ENCODE measurements at places on chromosomes 7 and 10.

- no peak for DNase-seq
These were observed 280.9 kb upstream of the LYZL1 start for GRCh38 chr10:29007748-29008610.

GRCh38 chr10:4683838-4684237 is 142.2 kb upstream of the AKR1E2 start:
- DNase-seq: no peak

DNA sequence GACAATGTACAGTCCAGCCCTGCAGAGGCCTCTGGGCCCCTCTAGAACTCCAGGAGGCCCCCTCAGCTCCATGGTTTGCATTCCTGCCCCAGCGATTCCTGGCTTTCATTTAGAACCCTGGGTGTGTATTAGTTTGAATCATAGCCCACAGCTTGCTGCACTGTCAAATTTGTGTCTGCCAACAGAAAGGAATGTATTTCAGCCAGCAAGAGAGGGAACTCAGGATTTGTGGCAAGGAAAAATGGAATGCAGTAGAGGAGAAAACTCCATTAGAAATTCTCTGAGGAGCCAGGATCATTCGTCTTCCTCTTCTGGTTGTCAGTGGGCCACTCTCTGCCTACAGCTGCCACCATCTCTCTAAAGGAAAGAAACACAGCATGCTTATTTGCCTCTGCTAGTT is 27.9 kb upstream of the WDR11 start:
- DNase-seq: no peak

DNA sequence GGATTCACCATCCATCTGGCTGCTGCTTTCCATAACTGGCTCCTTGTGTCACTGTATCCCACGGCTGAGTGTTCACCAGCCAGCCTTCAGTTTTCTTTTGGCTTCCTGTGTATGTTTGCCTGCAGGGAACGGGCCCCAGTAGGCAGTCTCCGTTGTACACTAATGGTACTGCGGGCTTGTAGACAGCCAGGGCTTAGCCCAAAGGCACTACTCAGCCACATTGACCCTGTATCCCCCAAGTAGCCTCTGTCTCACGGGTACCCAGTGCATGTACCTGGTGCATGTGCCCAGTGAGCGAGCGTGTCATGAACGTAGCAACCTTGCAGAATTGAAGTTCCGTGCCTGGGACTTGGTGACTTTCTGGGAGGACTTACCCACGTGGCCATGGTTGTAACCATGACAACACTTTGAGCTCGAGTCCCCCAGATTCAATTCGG is 6.1 kb downstream of the PFKFB3 start:
- DNase-seq: no peak

DNA sequence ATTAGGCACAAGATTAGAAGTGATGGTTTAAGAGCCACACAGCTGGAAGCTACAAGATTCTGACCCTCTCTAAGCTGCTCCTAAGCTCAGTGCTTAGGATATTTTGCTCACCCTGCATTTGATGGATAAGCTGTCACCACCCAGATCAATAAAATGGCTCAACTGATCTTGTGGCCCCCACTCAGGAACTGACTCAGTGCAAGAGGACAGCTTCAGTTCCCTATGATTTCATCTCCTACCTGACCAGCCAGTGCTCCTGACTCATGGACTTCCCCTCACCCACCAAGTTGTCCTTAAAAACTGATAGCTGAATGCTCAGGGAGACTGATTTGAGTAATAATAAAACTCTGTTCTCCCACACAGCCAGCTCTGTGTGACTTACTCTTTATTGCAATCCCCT is 833.8 kb downstream of the GRID1 start:
- no peak for DNase-seq

DNA sequence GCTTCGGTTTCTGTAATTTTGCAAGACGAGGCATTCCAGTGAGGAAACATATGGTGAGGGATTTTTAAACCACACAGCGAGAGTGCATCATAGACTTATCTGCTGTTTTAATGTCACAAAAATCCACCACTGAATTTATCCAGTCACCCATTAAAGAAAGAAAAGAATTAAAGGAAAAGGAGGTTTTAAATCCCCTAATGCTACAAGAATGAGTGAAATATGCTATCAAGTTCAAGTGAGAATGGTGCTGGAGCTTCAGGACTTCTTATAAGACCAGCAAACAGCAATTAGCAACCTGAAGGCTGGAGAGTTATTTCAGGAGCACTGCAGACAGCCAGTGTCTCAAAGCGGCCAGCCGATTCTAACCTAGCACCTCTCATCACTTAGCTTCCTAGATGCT is 439.1 kb upstream of the MGMT start:
- no peak for DNase-seq

DNA sequence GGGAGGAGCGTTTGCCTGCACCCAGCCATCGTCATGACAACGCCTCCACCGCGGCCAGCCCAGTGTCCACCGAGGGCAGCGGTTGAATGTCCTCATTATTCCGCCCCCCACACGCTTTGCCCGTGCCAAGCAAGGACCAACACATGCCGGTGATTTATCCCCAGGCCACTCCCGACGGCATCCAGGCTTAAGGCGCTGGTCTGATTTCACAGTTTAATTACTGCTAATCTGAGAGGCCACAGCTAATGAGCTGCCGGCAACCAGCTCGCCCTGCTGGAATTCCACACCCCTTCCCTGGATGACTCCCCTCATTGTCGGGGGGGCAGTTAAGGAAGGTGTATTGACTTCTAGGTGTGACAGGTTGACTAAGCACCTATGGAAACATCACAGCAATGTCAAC is 432.3 kb downstream of the DNAJB6 start:
- no peak for DNase-seq

DNA sequence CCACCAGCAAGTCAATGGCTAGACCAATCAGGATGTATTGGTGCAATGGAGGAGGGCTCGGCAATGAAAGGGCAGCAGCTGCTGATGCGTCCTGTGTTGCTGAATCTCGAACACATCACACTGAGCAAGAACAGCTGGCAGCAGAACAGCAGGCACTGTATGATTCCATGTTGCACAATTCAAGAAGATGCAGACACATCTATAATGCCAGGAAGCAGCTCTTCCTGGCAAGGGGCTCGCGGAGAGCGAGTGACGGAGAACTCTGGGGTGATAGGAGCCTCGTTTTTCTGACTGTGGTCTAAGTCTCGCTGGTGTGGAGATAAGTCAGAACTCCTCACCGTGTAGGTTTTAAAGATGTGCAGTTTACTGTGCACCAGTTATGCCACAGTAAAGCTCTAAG is 24.8 kb upstream of the PFKP start:
- no peak for DNase-seq

- DNase-seq: no peak
These were observed 122.7 kb downstream of the PRKAG2 start for GRCh38 chr7:151754142-151754590.

GRCh38 chr10:132836832-132837540 is 51.0 kb upstream of the NKX6-2 start:
- DNase-seq: peak; percentile 25

DNA sequence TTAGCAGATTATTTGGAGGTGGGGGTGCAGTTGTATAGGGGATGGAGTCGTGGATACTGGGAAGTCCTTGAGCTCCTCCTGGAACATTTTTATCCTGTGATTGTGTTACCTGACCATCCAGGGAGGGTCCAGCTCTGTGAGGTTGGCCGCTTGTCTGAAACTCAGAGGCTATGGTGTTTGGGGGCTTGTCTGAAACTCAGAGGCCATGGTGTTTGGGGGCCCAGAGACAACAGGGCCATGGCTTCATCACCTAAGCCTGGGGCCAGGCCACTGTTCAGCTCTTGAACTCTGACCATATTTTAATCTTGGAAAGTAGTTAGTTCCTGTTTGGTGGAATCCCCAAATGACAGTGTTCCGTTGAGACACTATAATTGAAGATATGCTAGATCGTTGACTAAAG is 66.1 kb downstream of the TRRAP start:
- DNase-seq: no peak

GRCh38 chr7:51075681-51076580 is 240.7 kb downstream of the COBL start:
- no peak for DNase-seq

GRCh38 chr7:99997545-99998137 is 17.8 kb upstream of the ZKSCAN1 start:
- DNase-seq: peak; percentile 59

- DNase-seq: no peak
These were observed 20.0 kb downstream of the FOXI2 start for GRCh38 chr10:127757033-127757432.

Measured in activated T-cell treated with anti-CD3 and anti-CD28 coated beads for 48 hours (primary cell).